Activated CD4-positive, alpha-beta T cell treated with anti-CD3 and anti-CD28 coated beads, Interleukin-2, amount 10 ng/mL, durations not matched to agents 24 days and 14 days (primary cell): ENCODE measurements at places on chromosomes 3 and 15.

DNA sequence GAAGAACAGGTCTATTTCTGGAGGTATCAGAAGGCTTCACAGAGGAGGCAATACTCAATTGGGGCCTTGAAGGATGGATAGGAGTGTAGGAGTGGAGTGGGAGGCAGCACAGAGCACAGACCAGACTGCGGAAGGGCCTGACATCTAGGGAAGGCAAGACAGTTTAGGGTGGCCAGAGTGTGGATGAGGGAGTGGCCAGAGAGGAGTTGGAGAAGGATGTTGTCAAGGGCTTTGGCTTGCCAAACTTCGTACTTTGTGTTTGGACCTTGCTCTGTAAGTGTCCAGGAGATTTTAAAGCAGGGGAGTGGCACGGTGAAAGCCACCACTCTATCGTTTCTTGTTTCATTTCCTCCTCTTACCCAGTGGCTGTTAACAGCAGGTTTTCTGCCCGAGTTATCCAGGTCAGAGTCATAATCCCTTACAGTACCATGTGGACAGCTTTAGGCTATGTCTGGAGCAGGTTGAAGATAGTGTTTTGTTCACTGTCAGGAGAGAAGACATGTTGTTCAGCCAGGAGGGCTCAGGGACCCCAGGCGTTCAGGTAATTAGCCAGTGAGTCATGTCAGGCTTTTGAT, 12.3 kb downstream of the SMAD3 start:
- DNase-seq: no peak

DNA sequence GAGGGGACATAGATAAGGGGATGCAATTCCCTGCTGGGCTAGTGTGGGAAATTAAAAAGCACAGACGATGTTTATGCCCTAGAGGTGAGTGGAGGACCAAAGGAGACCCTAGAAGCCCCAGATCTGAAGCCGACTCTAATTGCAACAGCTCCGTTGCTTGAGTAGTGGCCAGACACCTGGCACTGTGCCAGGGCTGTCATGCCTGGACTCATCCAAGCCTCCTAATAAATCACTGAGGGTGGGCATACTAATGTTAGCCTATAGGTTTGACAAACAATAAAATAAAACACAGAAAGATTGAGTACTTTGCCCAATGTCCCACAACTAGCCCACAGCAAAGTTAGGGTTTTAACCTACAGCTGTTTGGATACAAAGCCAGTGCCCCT, 25.4 kb upstream of the MRPS22 start:
- no peak for DNase-seq

DNA sequence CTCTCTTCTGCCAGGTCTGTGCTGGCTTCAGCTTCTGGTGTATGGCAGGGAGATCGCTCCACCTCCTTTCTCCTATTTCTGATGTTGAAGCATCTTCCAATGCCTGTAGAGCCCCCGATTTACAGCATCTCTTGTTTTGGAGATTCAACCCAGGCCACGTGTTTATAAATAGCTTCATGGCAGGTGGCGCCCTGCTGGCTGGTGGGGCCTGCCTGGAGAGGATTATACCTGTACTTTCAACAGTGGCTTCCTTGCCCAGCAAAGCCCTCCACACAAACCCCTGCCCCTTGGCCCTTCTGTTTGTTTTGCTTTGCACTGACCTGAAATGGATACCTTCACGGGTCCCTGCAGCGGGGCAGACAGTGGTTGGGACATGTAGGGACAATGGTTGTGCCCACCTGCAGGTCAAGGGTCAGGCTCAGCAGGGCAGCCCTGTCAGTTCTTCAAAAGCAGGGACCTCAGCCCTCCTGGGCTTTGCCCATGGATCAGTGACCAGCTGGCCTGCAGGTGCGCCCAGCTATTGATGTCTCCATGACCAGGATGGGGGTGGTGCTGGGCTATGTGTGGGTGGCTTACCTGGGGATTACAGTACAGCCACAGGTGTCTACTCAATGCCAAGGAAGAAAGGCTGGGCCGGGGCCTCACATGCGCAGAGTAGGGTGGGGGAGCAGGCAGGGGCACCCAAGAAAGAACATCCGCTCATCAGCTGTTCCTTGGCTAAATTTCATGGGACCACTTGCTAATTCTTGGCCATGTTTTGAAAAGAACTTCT, 112.7 kb upstream of the PRR23C start:
- no peak for DNase-seq

DNA sequence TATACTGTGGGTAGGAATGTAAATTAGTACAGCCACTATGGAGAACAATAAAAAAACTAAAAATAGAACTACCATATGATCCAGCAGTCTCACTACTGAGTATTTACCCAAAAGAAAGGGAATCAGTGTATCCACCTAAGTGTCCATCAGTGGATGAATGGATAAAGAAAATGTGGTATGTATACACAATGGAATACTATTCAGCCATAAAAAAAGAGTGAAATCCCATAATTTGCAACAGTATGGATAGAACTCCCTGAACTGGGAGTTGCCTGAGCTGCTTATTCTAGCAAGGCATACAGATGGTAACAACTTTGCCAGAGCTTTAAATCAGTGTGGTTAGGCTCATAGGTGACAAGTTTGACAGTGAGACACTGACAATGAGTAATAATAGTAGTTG, 16.1 kb upstream of the APH1B start:
- DNase-seq: no peak

DNA sequence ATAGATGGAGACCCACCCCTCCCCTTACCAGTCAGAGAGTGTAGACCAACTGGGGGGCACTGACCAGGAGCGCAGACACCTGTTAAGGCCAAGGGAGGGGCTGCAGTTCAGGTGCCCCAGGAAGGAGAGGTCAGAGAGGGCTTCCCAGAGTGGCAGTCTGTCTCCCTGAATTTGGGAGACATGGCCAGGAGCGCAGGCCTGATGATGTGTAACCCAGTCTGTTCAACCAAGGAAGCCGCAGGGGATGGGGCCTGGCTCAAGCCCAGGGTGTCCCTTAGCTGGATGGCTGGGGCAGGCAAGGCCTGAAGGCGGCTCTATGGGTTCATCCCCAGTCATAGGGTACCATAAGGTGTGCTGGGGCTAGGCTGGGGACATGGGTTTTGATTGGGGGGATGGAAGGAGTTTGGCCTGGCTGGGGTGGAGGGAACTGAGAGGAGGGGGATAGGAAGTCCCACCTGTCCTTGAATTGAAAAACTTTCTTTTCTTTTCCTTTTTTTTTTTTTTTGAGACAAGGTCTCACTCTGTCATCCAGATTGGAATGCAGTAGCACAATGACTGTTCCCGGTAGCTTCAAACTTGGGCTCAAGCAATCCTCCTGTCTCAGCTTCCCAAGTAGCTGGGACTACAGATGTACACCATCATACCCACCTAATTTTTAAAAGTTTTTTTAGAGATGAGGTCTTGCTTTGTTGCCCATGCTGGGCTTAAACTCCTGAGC, 75.7 kb downstream of the SMAD6 start:
- no peak for DNase-seq

DNA sequence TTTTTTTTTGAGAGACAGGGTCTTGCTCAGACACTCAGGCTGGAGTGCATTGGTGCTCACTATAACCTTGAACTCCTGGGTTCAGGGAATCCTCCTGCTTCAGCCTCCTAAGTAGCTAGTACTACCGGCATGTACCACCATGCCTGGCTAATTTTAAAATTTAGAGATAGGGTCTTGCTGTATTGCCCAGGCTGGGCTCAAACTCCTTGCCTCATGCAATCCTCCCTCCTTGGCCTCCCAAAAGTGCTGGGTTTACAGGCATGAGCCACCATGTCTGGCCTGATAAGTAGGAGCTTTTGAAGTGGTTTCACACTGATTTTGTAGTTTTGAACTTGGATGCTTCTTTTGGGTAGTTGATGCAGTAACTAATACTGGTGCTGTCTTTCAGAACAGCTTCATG, 7.8 kb downstream of the MAP2K1 start:
- no peak for DNase-seq

DNA sequence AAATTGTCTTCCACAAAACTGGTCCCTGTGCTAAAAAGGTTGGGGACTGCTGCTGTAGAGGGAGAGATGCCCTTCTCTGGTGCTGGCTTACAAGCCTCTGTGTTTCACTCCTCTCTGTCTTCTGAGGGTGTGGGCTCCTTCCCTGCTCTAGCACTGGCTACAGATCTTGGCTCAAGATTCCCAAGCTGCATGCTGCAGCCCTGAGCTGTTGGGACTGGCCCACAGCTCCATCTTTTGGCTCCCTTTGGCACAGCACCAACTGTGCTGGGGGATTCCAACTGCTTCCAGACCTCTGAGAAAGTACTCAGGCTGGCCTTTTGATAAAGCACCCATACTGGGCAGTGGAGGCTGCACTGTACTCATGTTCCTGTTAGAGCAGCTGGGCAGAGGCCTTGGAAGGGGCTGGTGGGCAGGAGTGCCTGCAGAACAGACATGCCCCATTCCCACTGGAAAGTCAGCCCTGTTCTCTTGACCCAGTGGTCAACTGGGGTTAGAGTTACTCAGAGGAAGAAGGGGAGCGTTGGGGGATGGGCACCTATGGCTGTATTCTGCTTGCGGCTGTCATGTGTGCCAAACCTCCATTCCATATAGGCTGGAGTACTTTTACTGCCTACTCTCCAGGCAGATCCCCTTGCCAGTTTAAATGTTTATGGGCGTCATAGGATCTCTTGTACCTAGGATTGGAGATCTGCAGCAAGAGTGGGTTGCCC, 55.7 kb downstream of the GALK2 start:
- no peak for DNase-seq

DNA sequence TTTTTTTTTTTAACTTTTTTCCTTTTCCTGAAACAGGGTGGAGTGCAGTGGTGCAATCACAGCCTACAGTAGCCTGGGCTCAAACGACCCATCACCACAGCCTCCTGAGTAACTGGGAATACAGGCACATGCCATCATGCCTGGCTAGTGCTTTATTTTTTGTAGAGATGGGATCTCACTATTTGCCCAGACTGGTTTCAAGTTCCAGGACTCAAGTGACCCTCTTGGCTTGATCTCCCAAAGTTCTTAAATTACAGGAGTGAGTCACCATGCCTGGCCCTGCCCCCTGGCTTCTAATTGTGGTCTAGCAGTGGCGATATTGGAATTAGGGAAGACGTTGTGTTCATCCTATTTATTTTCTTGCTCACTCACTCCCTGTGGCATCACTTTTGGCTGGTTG, 1138.4 kb downstream of the SI start:
- no peak for DNase-seq

DNA sequence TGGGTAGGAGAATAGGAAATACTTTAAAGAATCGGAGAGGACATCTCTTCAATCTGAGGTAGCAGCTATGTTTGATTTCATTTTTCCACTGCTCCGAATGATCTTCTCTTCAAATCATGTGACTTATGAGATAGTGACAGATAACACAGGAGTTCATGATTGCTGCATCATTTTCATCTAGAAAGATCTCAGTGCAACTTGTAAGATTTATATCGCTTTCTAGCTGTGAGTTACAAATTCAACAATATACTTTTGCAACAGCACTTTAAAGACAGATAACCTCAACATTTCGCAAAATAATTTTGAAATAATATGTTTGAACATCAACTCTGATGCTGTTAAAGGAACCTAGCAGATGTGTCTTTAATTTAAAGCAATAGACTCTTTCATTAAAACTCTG, 99.9 kb upstream of the CCDC80 start:
- no peak for DNase-seq

- DNase-seq: no peak
Observed at GRCh38 chr3:112875561-112875960, 28.9 kb upstream of the CD200R1L start.

DNA sequence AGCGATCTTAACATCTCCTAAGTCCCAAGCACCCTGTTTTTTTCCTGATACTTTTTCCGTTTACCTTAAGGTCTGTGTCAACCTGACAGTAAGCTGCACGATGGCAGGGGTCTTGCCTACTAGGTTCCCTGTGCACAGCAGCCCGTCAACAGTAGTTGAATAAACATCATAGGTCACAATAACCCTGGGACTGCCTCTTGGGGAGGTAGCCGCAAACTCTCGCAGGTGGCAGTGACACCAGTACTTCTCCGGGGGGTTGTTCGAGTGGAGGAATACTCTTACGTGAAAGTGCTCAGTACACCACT, 365 bp upstream of the PDCD6IP start:
- no peak for DNase-seq

- no peak for DNase-seq
Observed at GRCh38 chr3:153051427-153052095, 110.5 kb upstream of the RAP2B start.

DNA sequence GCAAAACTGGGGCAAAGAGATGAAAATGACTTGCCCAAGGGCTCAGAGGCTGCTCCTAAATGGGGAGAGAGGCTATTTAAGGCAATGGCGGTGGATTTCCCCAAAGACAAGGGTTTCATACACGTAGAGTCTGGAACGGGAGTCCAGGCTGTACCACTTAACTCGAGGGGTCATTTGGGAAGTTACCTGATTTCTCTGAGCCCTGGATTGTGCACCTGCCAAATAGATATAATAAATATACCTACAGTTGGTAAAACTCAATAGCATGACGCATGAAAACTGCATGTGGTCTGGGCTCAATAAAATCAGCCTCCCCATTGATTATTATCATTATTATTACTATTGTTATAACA, 1.3 kb upstream of the ITPR1 start:
- DNase-seq: no peak

GRCh38 chr3:66797889-66798560, 200.1 kb upstream of the KBTBD8 start:
- no peak for DNase-seq

DNA sequence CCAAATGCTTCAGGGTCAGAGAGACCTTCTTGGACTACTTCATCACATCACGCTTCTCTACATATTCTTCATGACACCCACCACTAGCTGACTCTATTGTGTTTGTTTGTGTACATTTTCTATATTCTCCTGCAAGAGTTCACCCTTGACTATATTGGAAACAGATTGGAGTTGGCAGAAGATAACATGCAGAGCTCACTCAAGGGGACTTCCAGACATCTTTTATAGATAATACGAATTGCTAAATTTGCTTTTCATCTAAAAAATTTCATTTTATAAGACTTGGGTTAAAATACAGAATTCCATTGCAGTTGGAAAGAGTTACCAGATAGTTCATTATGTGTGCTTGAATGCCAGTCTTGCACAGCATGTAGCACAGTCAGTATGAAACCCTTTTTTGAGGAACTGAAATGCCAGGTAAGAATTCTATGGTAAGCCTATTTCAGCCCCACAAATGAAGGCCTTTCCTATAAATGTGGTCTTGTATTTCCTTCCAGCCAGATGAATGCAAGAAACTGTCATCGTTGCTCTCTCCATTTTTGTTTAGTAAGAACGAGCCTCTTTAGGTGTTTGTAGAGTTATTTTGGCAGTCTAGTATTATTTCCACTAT, 177.6 kb downstream of the GHSR start:
- DNase-seq: no peak

DNA sequence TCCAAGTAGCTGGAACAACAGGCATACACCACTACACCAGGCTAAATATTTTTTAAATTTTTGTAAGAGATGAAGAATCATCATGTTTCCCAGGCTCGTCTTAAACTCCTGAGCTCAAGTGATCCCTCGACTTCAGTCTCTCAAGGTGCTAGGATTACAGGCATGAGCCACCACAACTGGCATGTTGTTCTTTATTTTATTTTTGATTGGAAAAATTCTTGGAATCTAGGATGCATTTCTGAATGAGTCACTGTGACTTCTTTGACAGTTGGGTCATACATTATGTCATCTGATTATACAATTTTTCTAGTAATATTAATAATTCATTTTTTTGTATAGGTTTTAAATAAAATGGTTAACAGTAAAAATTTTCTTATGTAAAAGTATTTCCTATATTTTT, 870.2 kb downstream of the SI start:
- no peak for DNase-seq
